Upper lobe of left lung (tissue), 6 donors: ENCODE measurements at places on chromosomes 7 and 10. TPM values are rescaled to one million over a fixed set of nuclear protein-coding genes. Genes with fewer than 3 reads are reported as not detected.

- no peaks in the 10 kb centered on the region for H3K36me3 ChIP-seq
- H3K27me3 ChIP-seq, result no peaks in the 10 kb centered on the region
Measured at GRCh38 chr7:126361183-126361582, 891.6 kb downstream of the GRM8 start.

DNA sequence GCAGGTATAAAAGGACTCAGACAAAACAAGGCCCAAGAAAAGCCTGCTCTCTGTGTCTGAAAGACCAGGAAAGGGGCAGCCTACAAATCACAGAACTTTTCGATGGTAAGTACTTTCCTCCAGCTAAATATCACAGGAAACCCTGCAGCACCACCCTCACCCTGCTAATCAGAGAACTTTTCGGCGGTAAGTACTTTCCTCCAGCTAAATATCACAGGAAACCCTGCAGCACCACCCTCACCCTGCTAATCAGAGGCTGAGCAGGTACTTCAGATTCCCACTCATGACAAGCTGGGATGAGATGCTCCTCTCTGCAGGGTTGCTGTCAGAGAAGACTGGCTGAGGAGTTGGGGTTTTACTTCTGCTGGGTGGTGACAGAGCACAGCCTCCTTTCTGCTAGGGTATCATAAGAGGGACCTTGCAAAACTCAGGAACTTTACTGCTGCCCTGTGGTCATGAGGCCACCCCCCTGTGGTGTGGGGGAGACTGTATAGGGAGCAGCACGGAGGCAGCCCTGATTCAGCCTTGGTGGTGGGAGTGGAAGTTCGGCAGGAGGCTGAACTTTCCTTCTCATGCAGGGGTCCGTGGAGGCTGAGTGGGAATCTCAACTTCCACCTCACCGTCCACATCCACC, 7.2 kb downstream of the WDR37 start:
- peaks cover 8% of the 10 kb centered on the region for H3K4me1 ChIP-seq
- H3K36me3 ChIP-seq, result peaks cover 7% of the 10 kb centered on the region
- DNase-seq, result no peak
- H3K4me3 ChIP-seq, result no peak overlapping the region

DNA sequence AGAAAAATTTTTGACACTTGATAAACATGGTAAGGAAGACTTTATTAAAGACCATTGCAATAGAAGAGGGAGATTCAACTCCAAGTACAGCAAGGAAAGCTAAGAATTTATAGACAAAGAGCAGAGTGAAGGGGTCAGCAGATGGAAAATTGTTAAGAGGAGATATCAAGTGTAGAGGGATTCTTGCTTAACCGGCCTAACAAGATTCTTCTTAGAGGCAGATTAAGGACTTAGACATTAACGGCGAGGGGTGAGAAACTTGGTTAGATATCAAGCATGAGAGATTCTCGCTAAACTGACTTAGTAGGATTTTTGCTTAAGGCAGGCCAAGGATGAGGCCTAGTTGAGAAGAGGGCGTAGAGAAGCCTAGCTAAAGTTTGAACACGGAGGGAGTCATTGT, 76.0 kb downstream of the ITGB1 start:
- no peak overlapping the region for H3K4me3 ChIP-seq
- H3K27ac ChIP-seq, result no peak overlapping the region
- no peaks in the 10 kb centered on the region for H3K4me1 ChIP-seq
- no peaks in the 10 kb centered on the region for H3K36me3 ChIP-seq
- no peak for DNase-seq

The IGFBP1 gene
- not detected for total RNA-seq

DNA sequence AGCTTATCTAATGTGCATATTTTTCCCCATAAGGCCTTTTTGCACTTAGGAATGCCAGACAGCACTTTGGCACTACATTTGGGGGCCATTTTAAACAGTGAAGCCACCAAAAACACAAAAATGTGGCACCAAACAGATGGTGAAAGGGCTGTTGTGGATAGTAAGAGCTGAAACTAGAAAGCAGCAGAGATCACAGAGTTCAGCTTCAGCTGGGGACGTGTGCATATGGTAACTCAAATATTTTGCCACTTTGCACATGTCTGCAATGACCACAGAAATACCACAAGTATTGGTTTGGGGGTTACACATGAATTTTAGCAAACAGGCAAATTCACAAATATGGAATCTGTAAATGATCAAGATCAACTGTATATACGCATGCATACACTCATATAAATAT, 72.8 kb downstream of the PODXL start:
- no peaks in the 10 kb centered on the region for H3K27me3 ChIP-seq
- H3K36me3 ChIP-seq, result peaks cover 17% of the 10 kb centered on the region
- H3K27ac ChIP-seq, result no peak overlapping the region

The ZNF518A gene
- total RNA-seq, result 27.2 TPM

DNA sequence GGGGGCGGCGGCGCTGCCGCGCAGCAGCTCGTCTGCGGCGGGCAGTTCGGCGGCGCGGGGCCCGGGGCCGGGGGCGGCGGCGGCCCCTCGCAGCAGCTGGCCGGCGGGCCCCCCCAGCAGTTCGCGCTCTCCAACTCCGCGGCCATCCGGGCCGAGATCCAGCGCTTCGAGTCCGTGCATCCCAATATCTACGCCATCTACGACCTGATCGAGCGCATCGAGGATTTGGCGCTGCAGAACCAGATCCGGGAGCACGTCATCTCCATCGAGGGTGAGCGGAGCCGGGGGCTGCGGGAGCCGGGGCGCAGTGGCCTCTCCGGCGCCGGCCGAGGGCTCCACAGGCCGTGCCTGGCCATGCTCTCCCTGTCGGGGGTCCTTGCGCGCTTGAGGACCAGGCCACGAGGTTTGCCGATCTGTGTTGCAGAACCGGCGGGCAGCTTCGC, 548 bp downstream of the AGAP3 start:
- H3K36me3 ChIP-seq, result no peaks in the 10 kb centered on the region
- peak overlapping the region; percentile 82 for H3K4me3 ChIP-seq
- H3K27me3 ChIP-seq, result no peaks in the 10 kb centered on the region
- H3K4me1 ChIP-seq, result peaks cover 79% of the 10 kb centered on the region

DNA sequence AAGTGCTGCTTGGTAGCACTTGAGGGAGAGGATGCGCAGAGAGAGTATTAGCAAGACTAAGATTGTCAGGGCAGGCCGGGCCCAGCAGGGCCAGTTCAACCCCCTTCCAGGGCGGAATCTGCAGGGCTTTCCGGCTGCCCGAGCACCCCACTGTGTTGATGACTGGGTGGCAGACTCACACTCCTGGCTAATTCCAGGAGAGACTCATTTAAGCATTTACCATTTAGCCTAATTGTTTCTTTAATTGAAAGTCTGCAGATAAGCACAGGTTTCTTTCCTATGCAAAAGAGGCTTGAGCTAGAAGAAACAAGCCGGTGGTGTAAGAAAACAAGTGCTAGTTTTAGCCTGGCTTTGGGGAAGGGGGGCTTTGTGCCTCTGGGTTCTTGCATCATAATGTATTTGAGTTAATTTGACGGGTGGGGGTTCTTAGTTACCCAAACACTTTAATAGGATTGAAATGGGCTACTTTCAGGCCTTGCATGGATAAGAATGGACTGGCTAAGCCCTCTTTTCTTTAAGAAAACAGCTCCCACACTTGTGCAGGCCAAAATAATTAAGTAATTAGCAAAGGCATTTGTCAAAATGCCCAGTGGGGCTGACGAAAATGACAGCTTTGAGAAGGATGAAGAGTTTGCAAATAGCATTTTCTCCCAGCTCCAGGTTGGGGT, 201.3 kb downstream of the MYOF start:
- H3K27ac ChIP-seq, result no peak overlapping the region
- H3K4me1 ChIP-seq, result no peaks in the 10 kb centered on the region
- no peak for DNase-seq
- no peak overlapping the region for H3K4me3 ChIP-seq

The NODAL gene
- total RNA-seq, result not detected

GRCh38 chr7:138077809-138078208, 1.6 kb downstream of the AKR1D1 start:
- H3K4me1 ChIP-seq, result no peaks in the 10 kb centered on the region
- no peak overlapping the region for H3K4me3 ChIP-seq
- DNase-seq, result no peak
- H3K36me3 ChIP-seq, result no peaks in the 10 kb centered on the region
- H3K27ac ChIP-seq, result no peak overlapping the region
- H3K27me3 ChIP-seq, result no peaks in the 10 kb centered on the region

DNA sequence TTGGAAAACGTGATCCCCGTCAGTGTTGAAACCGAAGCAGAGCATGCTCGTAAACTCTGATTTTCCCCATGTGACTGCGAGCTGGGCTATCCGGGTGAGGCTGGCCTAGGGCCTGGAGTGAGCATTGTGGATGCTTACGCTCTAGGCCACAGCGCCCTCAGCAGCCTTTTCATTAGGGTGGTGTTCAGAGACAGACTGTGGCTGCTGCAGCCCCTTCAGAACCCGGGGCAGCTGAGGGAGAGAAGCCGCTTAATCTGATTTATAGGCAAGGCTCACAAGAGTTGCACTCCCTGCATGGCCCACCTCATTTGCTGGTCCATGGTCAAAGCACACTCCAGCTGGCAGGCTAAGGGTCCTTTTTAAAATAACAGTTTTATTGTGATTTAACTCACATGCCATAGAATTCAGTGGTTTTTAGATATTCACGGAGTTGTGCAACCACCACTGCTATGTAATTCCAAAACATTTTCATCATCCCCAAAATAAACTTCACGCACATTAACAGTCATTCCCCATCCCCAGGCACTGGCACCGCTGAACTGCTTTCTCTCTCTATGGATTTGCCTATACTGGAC, 72.5 kb downstream of the SYPL1 start:
- no peaks in the 10 kb centered on the region for H3K36me3 ChIP-seq
- no peak overlapping the region for H3K4me3 ChIP-seq
- no peaks in the 10 kb centered on the region for H3K27me3 ChIP-seq
- DNase-seq, result no peak

- H3K4me1 ChIP-seq, result no peaks in the 10 kb centered on the region
- DNase-seq, result no peak
- H3K27me3 ChIP-seq, result no peaks in the 10 kb centered on the region
Measured at GRCh38 chr10:98646998-98647917, 200.5 kb upstream of the HPS1 start.

The DENND2A gene
- 27.8 TPM for total RNA-seq

DNA sequence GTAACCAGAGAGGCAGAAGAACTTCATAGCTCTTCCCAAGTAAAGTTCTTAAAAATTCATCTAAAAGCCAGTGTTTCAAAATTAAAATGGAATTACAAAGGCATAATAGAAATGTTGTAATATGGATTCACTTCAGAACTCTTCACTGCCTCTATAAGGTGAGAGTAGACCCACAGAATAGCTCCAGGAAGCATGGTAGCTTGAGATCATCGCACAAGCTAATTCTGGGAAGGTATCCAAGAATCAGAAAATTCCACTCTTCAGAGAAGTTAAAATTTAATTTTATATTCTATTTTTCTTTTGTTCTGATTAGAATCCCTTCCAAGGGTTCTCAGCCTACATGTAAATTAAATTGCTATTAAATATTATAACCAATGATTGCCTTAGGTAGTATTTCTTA, 1.5 kb upstream of the DHX32 start:
- no peaks in the 10 kb centered on the region for H3K36me3 ChIP-seq
- no peak for DNase-seq
- H3K27ac ChIP-seq, result no peak overlapping the region
- no peak overlapping the region for H3K4me3 ChIP-seq
- no peaks in the 10 kb centered on the region for H3K27me3 ChIP-seq

GRCh38 chr10:104441329-104442000, 87.8 kb downstream of the CFAP58 start:
- no peaks in the 10 kb centered on the region for H3K36me3 ChIP-seq
- no peak overlapping the region for H3K4me3 ChIP-seq
- no peaks in the 10 kb centered on the region for H3K4me1 ChIP-seq
- H3K27ac ChIP-seq, result no peak overlapping the region
